Stimulated activated CD4-positive, alpha-beta T cell treated with anti-CD3 and anti-CD28 coated beads, Interleukin-4, amount 100 ng/mL, for 24 hours (primary cell): ENCODE measurements at places on chromosomes 16 and 17.
A peak's percentile ranks its signal among the peaks of the same experiment; 100 is the strongest.

- DNase-seq: no peak
Measured at GRCh38 chr16:30369091-30369937, 980 bp downstream of the TBC1D10B start.

DNA sequence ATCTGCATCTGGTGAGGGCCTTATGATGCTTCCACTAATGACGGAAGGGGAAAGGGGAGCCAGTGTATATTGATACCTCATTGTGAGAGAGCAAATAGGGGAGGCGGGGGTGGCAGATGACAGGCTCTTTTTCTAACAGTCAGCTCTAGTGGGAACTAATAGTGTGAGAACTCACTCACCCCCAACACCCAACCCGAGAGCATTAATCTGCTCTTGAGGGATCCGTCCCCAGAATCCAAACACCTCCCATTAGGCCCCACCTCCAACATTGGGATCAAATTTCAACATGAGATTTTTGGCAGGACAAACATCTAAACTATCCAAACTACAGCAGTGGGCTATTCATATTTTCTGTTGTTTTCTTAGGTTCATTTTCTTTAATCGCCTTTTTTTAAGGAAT lies 54.4 kb downstream of the BPTF start:
- no peak for DNase-seq

- DNase-seq: peak; percentile 8
Measured at GRCh38 chr17:64441772-64442540, 7.0 kb upstream of the MILR1 start.

DNA sequence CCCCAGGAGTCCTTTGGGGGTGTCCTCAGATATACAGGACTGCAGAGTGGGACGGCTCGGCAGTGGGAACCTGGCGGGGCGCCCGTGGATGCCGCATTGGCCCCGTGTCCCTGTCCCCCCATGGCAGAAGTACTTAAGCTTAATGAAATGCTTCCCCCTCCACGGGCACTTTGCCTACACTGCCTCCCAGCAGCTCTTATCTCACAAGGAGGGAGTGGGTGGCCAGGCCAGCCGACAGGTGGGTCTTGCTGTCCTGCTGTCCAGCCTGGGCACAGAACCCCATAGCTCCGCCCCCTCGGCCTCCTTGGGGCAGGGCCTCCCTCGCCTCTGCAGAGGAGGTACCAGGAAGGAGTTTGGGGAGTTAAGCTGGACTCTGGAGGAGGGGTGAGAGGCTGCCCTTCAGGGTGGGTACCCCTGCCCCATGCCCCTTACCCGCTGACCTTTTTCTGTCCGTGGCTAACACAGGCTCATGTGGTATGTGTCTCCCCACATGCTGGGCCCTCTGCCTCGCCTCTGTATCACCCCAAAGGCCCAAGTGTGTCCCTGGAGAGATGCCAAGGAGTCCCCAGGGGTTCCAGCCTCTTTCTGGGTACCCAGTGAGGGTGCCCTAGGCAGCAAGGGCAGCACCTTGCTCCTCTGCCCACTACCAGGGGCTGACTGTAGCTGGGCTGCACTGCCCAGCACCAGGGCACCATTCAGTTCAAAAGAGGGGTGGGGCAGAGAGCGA lies 8.7 kb downstream of the THRA start:
- no peak for DNase-seq

DNA sequence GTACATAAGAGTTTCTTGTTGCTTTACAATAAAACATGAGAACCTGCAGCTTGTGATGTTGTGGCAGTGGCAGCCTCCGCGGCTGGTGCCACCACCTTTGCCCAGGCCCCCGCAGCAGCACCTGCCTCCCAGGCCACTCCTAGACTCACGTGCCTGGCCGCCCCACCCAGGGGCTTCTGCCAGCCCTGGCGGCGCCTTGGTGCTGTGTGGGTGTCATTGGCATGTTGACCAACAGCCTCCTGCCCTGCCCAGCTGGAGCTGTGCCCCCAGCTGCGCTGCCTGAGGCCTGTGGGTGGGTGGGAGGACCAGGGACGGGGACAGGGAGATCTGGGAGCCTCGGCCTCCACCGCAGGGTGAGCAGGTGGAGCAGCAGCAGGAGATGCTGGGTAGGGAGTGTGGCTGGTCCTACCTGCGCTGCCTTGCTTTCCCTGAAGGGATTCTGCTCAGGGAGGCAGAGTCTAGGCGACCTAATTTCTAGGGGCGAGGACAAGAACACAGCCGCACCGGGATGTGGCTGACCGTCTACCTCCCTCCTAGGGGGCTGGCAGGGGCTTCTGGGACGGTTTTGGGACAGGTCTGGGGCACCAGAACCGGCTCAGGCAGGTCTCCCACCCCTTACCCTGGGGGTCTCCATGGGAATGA lies 428 bp upstream of the DNASE1L2 start:
- DNase-seq: no peak

GRCh38 chr16:31880322-31880979 lies 6.8 kb downstream of the ZNF267 start:
- DNase-seq: peak; percentile 60

- no peak for DNase-seq
Measured at GRCh38 chr17:55300479-55301290, 35.9 kb downstream of the HLF start.

DNA sequence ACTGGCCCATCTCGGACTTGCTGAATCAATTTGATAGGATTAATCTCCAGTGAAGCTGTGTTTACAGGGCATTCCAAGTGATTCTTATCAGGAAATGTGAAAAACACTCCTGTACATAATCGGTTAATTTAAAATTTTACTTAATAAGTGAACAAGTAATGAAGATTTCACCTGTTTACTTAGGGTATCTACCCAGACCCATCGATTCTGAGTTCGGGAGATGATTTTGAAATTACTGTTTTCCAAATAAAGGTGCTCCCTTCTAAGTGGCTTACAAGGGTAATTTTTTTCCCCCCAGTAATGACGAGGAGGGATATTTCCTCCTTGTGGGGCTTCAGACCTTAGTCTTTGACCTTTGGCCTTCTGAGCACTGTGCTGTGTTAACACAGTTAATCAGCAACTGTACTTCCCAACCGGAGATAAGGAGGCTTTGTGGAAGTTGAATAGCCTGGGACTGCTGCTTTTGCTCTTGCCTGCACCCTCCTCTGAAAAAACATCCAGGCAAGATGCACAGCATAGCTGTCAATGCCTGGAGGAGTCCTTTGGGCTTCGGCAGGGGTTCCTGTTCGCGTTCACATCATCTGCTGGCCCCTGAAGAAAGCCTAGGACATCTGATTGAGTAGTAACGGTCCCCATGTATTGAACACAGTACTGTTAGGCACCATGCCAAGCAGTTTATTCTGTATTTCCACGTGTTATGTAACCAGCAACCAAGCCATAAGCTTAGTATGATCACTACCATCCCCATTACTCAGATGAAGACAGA lies 1.8 kb downstream of the FAHD1 start:
- DNase-seq: no peak

DNA sequence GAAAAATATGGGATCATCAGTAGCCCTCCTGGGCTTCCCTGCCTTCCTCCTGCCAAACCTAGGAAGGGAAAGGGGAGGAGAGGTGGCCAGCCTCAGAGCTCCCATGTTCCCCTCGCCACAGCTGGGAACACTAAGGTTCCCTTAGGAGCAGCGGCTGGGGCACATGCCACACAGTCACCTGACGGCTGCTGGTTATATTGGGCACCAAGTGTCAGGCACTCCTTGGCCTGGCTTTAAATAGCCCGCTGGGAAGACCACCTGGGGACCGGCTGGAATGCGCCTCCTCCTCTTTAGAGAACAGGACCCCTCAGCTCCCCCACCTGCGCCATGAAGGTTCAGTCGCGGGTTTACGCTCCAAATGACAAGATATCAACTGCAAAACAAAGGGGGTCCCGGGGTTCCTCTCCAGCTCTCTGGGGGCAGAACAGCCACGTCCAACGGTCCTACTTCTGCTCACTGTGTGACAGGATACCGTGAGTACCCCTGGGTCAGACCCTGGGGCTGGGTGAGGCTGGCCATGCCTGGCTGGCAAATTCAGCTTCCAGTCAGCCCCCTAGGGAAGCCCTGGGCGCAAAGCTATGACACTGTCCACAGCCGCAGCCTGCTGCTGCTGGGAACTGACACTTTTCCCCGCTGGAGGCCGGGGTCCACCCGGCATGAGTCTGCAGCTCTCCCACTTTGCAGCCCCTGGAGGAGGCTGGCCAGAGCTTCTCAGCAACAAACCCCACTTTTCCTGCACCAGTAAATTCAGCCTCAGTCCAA lies 3.3 kb downstream of the SMIM5 start:
- DNase-seq: no peak

DNA sequence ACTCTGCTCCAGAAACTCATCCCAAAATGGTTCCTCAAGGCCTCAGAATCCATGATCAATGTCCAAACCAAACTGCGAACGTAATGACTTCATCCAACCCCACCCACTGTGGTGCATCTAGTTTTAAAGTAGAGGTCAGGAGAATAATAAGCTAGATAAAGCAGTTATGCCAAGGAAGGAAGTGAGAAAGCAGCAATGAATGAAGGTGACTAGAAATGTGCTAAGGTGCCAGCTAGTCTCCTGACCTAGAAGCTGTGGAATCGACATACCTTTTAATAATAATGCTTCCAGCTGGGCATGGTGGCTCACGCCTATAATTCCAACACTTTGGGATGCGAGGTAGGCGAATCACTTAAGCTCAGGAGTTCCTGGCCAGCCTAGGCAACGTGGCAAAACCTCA lies 99.2 kb downstream of the SMG6 start:
- DNase-seq: no peak

GRCh38 chr16:67329901-67330300 lies 3.3 kb downstream of the LRRC36 start:
- DNase-seq: no peak

DNA sequence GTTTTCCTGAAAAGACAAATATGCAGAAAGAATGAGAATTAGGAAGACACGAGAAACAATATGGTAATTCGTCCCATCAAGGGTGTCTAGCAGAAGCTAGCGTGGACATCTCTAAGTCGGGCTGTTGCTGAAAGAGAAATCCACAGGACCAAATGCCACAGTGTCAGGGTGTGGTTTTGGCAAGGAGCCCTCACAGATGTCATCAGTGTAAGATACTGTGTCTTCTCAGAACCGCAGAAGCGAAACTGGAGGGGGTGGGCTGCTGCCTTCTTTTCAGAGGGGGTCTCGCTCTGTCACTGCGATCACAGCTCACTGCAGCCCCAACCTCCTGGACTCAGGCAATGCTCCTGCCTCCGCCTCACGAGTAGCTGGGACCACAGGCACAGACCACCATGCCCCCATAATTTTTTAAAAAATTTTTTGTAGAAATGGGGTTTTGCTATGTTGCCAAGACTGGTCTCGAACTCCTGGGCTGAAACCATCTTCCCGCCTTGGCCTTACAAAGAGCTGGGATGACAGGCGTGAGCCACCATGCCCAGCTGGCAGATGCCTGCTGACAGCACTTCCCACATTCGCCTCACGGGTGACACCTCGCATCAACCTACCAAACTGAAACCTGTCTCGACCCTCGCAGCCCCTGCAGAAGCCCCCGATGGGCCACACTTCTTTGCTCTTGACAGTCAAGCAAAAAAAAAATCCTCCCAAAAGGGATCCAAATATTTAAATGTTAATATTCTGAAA lies 26.2 kb downstream of the TRAP1 start:
- no peak for DNase-seq

- DNase-seq: no peak
Measured at GRCh38 chr16:6382924-6383459, 949.7 kb upstream of the RBFOX1 start.

DNA sequence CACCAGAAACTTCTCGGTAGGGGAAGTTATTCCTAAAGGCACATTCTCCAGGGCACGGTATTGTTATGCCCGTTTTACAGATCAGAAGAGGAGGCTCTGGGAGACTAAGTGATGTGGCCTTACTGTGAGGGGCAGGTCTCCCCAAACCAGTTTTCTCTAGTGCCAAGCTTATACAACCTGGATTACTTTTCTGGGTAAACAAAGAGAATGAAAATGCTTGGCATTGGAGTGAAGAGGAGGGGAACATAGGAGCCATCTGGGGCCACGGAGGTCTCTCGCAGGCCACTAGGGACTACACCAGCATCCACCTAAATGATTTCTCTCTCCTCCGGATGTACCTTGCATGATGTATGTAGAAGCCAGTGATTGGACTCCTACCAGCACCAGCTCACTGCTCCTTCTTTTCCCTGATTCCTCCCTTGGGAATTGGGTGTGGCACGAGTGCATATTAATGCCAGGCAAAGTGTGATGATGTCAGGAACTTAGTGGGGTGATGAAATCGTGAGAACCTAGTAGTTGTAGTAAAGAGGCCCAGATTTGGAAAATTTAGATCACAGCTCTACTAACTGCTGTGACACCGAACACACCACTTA lies 674 bp downstream of the TOM1L1 start:
- DNase-seq: no peak
